ENCODE measurements at places on chromosomes 4 and X.

- DNase-seq: no peak
Observed at GRCh38 chr4:4980621-4981230, 38.5 kb downstream of the CYTL1 start.

DNA sequence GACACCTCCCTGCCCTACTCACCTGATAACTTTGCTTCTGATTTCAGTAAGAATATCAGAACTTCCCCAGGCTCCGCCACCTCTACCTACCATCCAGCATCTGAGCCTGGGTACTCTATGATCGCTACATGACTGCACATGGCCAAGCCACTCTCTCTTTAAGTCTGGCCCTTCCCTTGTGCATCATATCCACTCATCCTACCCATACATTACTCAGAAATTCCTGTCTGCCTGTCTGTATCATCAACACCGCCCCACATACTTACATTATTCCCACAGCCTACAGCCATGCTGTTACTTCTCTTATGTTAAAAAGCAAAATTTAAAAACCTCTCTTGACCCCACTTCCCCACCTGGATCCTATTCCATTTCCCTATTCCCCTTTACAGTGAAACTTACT is 84.7 kb downstream of the SCD5 start:
- DNase-seq: no peak

DNA sequence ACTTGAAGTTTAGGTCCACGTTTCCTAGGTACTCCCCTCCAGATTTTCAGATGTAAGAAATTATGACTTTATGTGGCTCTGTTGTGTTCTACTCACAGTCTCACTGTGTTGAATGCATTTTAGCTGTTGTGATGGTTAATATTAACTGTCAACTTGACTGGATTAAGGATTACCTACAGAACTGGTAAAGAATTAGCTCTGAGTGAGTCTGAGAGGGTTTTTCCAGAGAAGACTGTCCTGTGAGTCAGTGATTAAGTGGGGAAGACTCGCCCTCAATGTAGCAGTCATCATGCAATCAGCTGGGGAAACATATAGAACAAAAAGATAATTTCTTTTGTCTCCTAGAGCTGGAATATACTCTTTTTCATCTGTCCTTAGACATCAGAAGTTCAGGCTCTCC is 493.4 kb downstream of the ACTRT1 start:
- no peak for DNase-seq

GRCh38 chrX:68719904-68720614 is 72.6 kb downstream of the STARD8 start:
- no peak for DNase-seq

DNA sequence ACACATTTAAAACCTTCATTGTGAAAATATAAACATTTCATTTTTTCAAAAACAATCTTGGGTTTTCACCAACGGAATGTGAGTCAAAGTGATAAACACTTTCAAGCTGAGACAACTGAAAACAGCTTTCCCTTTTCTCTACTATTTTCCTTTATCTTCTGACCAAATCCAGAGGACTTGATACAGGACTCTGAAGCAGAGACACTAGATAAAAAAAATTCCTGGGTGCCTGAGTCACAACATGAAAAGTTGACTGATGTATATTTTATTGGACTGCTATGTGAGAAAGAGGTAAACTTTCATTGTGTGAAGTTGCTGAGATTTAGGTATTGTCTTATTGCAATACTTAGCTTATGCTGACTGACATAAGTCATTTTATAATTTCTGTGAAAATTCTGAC is 411.2 kb downstream of the SPOCK3 start:
- no peak for DNase-seq

DNA sequence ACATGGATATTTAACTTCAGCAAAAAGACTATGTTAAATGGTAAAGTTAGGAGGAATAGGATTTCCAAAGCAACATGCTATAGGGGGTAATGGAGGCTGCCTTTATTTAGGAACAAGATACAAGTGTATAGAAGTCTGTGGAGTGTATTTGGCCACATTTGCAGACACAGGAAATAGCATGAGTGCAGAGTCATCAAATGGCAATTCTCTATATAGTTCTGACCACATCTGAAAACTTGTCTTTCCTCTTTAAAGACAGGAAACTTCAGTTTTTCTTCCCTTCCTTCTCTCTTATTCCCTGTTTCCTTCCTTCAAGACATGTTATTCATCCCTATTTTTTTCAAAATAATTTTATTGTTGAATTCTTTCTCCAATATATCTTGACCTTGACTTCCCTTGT is 119.3 kb upstream of the PITX2 start:
- DNase-seq: no peak

GRCh38 chrX:46864606-46865005 is 27.8 kb downstream of the RP2 start:
- DNase-seq: no peak

GRCh38 chr4:168978001-168978700 is 31.9 kb downstream of the CBR4 start:
- no peak for DNase-seq

DNA sequence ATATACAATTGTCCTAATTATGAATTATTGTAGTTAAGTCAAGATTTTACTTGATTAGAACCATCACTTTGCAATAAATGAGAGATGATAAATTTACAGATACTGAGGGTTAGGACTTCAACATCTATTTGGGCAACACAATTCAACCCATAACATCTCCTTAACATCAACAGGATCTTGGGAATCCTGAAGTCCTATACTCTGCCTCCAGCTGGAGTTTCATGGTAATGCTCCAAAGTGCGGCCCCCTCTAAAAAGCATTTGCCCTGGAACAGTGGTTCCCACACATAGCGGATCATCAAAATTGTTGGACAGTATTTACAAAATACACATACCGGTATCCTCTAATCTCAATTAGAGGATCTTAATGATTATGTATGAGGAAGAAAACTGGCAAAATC is 618.6 kb downstream of the CENPC start:
- no peak for DNase-seq

GRCh38 chr4:1873776-1874175 is 2.6 kb downstream of the NSD2 start:
- no peak for DNase-seq
